Cardiac fibroblast (primary cell): ENCODE measurements at places on chromosomes 7 and 10.
A peak's percentile ranks its signal among the peaks of the same experiment; 100 is the strongest.

- no peak for DNase-seq
Observed at GRCh38 chr7:141515941-141516340, 35.3 kb upstream of the AGK start.

DNA sequence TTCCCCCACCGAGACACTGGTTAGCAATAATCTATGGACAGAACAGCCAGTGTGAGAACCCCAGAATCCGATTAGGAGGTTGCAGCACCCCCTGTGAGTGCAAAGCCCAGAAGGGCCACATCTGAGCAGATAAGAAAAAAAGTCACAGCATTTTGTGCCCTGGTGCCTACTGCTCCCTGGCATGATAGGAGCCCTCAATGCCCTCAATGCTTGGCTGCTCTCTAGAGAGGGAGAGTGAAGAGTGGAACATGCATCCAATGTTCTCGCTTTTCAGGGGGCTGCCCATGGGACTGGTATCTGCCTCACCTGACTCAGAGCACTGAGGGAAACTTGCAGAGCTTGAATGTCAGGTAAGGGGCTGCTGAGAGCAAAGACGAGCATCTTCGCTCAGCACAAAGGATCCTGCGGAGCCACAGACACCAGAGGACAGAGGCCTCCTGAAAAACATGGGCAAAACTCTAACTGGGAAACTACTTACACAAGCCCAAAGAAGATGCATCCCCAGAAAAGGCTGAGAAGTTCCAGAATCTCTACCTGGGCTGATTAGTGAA is 98.0 kb upstream of the FAM20C start:
- DNase-seq, result no peak

DNA sequence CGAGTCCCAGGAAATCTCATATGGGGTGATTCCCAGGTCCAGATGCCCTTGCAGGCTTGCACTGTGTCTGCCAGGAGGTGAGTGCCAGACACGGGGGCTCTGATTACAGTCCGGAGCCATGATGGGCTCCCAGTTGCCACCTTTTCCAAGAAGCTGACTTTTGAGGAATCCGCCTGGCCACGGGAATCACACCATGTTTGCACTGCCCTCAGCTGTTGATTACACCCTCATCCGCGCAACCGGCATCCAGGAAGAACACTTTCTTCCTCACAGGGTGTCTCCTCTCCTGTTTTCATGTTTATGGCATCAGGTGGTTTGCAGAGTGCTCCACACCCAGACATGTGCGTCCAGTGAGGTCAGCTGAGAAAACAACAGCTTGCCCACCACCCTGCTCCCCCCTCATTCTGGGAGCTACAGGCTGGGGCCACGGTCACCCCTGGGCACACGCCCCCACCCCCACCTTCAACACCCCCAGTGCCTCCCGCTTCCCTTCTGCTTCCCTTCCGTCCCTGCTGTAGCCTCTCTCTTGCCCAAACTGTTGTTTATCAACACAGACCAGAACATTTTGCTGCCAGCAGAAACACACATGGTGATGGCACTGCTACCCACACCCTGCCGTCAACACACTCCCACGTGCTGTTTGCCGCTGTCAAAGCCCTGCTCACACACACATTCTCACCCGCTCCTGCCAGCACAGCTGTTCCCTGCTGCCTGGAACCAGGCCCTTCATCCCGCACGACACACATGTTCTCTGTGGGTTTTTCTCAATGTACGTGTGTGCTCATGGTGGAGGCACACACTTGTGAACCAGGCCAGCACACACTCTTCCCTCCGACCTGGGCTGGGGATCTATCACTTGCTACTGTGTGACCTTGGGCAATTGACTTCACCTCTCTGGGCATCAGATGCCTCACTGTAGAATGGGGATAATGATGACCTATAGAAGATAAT is 35.8 kb downstream of the DDIT4 start:
- DNase-seq, result peak; percentile 40

GRCh38 chr7:46859963-46860475 is 721.9 kb downstream of the TNS3 start:
- peak; percentile 74 for DNase-seq

DNA sequence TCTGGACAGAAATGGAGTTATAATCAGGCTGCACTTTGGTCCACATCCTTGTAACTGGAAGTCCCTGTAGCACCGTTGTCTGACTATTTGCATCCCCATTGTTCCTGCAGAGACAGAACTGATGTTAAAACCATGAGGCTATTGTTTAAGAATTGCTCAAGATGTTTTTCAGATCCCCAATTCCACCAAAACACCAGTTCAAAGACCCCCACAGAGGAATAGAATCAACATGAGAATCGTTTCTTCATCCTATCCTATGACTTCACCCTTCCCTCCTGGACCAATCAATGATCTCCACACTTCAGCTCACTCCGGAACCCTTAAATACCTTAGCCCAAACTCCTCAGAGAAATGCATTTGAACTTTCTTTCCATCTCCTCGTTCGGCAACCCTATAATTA is 57.1 kb upstream of the GRID1 start:
- no peak for DNase-seq

DNA sequence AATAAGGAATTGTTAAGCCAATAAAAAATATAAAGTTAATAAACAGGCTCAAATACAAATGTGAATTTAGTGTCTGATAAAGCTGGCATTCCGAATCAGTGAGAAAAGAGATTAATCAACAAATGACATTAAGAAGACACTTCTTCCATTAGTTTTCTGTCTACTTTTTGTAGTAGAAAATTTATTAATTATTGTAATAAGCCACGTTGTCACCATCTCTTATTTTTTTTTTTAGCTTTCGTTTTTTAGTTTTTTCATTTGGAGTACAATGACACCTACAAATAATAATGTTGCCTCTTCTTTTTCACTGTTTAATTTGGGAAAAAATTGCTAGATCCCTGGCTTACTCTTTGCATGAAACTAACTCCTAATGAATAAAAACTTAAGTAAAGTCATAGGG is 46.8 kb upstream of the STEAP1B start:
- no peak for DNase-seq

GRCh38 chr7:4416396-4417056 is 265.6 kb upstream of the FOXK1 start:
- DNase-seq, result no peak

DNA sequence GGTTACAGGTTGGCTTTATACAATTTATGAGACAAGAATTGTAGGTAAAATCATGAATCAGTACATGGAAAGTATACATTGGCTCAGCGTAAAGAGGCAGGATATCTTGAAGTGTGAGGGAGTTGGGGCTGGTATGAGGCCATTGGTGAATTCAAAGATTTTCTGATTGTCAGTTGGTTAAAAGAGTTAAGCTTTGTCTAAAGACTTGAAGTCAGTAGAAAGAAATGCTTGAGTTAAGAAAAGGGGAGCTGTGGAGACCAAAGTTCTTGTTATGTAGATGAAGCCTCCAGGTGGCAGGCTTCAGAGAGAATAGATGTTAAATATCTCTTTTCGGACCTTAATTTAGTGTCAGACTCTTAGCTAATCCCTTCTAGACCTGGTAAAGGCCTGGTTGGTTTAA is 341.0 kb downstream of the GALNT17 start:
- DNase-seq, result no peak

GRCh38 chr10:83990126-83990525 is 149.2 kb upstream of the GHITM start:
- no peak for DNase-seq

DNA sequence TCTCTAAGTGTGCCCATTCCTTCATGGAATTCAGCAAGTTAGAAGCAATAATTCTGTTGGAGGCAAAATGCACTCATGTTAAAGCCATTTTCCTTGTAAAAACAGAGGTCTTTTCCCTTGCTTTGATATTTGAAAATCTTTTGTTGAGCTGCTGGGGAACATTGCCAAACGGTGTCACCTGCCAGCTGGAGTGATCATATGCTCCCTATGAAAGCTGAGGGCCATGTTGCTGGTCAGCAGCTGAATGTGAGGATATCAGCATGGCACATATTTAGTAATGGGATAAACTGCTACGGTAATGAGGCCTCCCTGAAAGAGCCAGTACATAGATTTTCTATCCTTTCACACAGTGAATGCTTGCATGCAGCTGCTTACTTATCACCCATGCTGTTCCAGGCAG is 224.3 kb downstream of the THSD7A start:
- peak; percentile 37 for DNase-seq

- DNase-seq, result peak; percentile 93
Observed at GRCh38 chr7:79933144-79933543, 201.5 kb upstream of the GNAI1 start.

DNA sequence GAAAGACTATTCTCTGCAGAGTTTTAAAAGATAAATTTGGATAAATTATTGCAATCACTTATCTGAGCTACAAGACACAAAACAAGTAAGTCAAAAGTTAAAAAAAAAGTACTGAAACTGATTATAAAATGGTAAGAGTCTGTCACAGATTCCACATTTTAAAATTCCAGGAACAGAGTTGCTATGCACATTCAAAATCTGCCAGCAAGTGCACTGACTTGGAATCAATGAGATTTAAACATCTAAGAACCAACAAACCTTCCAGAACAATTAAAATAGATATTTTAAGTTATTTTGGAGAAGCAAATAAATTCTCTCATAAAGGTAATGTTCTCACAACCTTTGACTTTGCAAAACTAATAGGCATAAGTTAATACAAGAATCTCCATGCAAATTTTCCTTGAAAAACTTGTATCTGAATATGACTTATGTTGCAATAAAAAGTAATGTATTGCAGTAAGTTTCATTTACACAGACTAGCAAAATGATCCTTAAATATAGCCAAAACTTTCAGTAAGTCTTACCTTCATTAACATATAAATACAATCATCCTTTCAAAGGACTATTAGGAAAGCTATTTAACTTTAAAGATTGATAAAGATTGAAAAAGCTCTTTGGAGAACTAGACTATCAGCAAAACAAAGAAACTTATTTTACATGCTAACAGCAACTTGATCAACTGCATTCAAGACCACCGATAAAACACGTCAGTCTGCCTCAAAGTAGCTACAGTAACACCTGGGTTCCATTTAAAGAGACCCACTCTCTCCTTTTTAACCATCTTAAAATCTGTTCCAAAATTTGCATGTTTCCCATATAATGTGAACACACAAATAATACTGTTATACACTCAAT is 4.4 kb downstream of the ETV1 start:
- DNase-seq, result no peak

GRCh38 chr7:77200542-77200941 is 923 bp upstream of the FGL2 start:
- no peak for DNase-seq

DNA sequence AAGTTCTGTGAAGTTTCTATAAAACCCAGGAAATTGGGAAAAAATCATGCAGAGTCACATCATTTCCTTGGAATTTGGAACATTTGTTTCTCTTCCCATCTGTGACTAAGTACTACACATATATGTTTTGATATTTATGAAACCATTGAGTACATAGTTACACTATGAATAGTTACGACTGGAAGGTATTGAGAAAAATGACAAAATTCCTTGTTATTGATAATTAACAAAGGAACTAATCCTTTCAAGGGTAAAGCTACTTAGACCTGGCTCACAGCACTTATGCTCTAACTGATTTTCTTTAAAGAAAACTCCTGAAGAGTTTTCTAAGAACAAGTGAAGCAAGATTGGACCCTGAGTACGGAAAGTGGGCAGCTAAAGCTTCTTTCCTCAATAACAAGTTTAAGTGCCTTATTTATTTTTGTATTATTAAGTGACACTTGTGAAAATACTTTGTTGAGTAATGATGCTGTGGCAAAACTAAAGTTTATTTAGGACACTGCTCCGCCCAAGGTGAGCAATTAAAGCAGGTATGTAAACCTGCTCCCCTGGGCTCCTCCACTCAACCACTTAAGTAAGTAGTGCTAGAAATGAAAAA is 12.0 kb upstream of the GLCCI1 start:
- DNase-seq, result no peak

GRCh38 chr10:95288303-95288702 is 2.5 kb downstream of the PDLIM1 start:
- DNase-seq, result no peak

DNA sequence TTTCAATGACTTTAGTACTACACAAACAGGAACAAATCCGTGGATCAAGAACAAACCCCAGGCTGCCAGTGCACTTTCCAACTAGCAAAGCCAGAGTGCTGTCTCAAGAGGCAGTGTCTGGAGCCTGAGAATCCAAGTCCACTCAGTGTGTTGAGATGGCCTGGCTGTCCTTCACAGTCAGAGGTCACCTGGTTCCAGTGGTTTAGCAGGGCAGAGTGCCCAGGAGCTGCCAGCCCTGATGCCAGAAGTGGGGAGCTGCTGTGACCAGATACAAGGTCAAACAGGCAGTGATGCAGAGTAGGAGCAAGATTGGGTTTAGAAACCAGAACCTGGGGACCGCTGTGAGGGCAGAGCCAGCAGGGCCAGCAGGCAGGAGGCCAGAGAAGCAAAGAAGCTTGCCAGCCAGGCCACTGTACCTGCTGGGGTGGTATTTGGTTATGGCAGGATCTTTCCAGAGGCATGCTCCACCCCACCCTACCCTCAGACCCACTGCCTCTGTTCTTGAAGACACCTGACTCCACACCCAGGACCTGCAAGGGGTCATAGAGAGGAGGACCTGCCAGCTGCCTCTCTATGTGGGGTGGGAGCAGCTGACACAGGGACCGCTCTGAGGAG is 35.6 kb upstream of the C10orf90 start:
- DNase-seq, result no peak

- DNase-seq, result peak; percentile 96
Observed at GRCh38 chr7:92567460-92567859, 22.7 kb downstream of the FAM133B start.

GRCh38 chr10:32891261-32891660 is 66.8 kb downstream of the ITGB1 start:
- DNase-seq, result no peak

- DNase-seq, result no peak
Observed at GRCh38 chr7:97198596-97198995, 81.1 kb downstream of the SDHAF3 start.

DNA sequence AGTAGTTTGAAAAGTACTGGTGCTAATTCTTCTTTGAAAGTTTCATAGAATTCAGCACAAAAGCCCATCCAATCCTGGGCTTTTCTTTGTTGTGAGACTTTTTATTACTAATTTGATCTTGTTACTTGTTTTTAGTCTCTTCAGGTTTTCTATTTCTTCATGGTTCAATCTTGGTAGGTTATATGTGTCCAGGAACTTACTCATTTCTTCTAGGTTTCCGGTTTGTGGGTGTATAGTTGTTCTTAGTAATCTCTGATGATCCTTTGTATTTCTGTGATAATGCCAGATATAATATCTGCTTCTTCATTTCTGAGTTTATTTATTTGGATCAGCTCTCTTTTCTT is 147.5 kb downstream of the RTKN2 start:
- DNase-seq, result peak; percentile 52

- peak; percentile 72 for DNase-seq
Observed at GRCh38 chr7:20172736-20173334, 44.3 kb downstream of the MACC1 start.

DNA sequence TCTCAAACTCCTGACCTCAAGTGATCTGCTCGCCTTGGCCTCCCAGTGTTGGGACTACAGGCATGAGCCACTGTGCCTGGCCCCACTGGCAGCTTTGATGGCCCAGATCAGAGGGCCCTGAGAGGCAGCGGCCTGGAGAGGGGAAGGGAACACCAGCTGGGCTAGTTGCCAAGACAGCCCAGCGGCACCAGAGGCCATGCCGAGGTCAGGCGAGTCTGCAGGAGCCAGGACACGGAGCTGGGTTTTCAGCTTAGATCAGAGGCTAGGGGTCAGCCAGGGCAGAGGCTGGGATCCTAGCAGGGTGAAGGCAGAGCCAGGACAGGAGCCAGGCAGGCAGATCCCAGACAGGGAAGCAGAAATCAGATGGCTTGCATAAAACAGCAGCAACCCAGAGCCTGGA is 92.9 kb downstream of the MYL10 start:
- DNase-seq, result no peak
